ENCODE measurements at places on chromosomes 12 and 14.

DNA sequence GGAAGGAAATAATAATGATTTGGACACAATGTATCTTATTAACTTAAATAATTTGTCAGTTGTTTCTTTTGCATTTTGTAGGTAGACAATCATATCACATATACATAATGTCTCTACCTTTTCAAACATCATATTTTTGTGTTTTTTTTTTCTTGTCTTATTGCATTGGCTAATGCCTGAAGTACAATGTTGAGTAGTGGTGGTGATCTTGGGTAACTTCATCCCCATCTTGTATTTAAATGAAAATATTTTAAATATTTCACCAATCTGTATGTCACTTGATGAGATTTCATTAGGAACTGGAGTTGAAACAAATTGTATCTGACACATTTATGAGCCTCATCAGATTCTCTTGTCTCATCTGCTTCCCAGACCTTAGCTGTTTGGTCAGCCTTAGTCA is 109.7 kb upstream of the LHX5 start:
- no peak for DNase-seq

DNA sequence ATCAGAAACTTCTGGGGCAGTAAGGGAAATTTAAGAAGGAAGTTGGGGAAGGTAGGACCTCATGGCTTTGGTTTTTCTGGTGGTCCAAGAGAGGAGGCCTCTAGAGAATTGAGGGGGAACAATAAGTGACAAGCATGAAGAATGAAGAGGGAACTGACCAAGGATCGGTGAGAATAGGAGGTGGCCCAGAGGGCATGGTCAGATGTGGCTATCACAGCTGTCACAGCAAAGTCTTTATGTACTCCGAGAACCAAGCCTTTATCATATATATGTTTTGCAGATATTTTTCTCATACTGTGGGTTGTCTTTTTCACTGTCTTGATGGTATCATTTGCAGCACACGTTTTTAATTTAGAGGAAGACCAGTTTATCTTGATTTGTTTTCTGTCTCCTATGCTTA is 64.3 kb downstream of the PPP2R5C start:
- DNase-seq, result no peak

GRCh38 chr12:14157088-14157747 is 175.8 kb upstream of the GRIN2B start:
- DNase-seq, result no peak

- DNase-seq, result no peak
These were observed 11.1 kb downstream of the SVOP start for GRCh38 chr12:109009766-109010165.

- no peak for DNase-seq
These were observed 37.3 kb upstream of the TBPL2 start for GRCh38 chr14:55477680-55478079.

GRCh38 chr12:123064885-123065619 is 84.6 kb downstream of the ARL6IP4 start:
- no peak for DNase-seq

- DNase-seq, result no peak
These were observed 277.7 kb downstream of the TMTC2 start for GRCh38 chr12:82964446-82964845.

DNA sequence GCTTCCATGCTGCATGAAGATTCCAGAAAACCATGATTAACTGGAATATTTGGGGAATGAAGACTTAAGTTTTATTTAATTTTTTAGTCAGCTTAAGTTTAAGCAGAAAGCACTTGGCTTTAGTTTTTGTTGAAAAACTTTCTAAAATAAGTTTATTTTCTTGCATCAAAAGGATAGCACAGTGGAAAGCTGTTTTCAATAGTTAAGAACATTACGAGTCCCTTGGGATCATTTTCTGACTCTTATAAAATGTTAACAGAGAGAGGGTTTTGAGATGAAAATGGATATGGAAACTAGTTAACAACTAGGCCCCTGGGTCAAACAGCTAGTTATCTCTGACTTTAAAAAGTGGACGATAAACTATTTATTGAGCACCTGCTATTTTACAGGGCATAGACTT is 181.9 kb upstream of the SLC38A2 start:
- DNase-seq, result no peak

DNA sequence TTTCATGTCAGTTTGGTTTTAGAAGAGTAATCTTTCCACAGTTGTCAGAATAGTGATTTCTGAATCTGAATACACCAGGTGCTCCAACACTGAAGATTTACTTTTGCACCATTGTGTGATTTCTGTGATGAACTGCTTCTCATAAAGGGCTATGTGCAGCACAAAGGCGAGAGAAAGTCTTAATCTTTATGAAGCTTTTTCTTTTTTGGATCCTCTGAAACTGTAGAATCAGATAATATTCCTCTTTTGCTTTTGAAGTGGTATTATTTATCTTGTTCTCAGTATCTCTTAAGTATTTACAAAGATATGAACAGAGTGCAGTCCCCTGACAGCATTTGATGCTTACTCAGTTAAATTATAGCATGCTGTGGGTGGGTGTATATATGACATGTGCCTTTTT is 207.8 kb downstream of the NAV3 start:
- no peak for DNase-seq

DNA sequence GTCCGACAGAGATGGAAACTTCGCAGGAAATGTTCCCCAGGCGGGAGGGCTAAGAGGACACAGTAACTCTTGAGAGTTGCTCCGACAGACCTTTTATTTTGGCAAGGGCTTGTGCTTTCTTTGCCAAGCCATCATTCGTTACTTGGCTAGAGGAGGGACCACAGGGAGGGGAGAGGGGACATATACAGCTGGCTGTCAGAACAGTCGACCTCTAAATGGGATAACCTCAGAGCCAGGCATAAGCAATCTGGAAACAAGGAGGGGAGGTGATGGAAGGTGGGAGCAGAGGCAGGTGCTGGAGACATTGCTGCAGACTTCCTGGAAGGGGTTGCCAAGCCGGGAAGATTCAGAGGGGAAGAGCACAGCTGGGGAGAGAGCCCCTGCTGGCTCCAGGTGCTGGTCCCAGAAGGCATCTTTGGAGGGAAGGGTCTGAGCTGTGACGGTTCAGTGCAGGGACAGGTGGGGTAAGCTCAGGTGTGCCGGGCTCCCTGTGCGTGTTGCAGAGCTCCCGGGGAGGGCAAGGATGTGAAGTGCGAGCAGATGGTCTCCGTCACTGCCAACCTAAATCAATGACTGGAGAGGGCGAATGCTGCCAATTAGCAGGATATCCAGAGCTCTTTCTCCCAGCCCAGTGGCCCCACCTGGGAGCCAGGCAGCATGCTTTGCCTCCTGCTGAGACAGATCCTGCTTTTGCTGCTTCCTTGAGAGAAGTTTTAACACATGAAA is 50.1 kb downstream of the CHST11 start:
- no peak for DNase-seq

DNA sequence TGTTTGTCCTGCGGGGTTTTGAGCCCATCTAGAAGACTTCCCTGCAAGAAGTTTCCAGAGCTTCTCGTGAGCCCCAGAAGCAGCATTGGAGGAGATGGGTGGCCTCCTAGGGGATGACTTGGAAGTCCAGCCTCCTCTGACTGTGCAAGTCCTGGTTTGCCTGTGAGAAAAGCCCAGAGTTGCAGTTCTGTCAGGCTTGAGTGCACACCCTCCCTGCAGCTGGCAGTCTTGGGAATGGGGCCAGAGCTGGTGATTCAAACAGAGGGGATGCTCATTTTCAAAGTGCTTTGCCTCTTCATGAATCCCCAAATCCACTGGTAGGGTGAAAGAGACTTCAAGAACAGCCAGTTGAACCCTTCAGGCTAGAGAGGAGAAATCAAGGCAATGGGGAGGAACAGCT is 3.9 kb upstream of the PPP1R1A start:
- no peak for DNase-seq

- DNase-seq, result peak; percentile 64
These were observed at the start of gene ZDHHC22 for GRCh38 chr14:77141214-77142004. TSS of gene ZDHHC22 (minus strand) at chr14:77141791. CDS start at chr14:77139738, 2,053 bp downstream.

DNA sequence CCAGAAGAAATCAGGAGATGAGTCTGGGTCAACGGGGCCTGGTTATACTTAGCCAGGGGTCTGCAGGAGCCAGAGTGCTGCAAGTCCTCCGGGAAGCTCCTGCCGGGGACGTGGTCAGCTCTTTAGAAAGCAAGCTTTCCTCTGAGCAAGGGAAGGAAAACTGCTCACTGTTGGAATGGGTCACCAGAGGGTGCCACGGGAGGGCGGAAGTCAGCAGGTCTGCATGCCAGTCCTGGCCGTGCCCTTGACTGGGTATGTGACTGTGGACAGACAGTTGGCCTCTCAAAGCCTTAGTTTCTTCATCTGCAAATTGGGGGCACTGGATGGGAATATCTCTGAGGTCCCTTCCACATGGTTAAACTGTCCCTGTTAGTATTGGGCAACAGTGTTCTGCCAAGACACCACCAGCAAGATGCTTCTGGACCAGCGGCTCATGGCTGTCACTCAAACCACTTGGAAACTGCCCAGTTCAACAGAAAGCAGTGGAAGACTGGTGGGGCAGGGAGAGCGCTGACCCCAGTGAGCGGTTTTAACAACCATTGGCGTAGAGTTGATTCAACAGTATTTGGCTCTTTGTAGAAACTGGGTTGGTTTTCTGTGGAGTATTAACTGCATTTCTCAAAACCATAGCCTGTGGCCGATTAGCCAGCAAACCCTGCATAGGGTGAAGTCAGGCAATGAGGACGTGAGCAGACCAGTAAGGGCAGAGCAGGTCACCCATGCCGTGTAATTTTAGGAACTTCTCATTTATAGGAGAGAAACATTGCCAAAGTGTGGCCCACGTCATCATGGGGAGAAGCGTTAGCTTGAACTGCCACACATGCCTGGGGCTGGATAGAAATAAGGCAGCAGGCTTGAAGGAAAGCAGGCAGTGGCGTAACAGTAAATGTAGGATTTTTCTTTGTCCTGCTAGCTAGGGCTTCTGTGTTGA is 163.9 kb upstream of the PRMT8 start:
- DNase-seq, result no peak

DNA sequence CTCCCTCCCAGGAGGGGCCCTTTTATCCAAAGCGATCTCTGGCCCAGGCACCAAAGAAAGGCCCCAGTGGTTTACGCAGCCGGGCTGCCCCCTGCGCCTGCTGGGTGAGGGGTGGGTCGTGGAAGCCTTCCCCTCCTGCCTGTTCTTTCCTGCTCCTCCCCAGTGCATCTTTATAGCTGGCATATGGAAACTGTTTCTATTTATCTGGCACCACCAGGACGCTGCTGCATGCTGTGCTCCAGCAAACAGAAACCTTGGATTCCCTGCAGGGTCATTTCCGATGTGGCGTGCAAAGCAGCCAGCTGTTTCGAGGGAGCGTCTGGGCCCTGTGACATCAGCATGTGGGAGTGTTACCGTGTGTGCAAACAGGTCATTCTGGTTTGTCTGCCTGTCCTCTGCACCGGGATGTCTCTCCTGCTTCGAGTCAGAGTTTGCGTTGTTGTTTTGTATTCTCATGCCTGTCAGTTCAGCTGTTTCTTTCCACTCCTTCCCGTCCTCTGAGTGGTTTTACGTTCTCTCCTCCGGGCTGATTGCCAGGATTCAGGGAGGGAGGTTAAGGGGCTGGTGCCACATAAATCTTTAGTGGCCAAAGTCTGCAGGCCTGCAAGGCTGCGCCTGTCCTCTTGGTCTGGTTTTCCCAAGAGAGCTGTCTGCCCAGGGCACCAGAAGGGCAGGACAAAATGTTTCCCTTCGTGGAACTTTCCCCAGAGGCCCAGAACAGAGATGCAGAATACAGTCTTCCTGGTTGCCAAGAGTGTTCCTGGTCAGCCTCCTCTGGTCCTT is 24.6 kb downstream of the TPCN1 start:
- peak; percentile 83 for DNase-seq

- DNase-seq, result no peak
These were observed 2.5 kb downstream of the PPP1R3E start for GRCh38 chr14:23299986-23300686.

GRCh38 chr12:95730457-95730856 is 60.1 kb downstream of the NTN4 start:
- no peak for DNase-seq

DNA sequence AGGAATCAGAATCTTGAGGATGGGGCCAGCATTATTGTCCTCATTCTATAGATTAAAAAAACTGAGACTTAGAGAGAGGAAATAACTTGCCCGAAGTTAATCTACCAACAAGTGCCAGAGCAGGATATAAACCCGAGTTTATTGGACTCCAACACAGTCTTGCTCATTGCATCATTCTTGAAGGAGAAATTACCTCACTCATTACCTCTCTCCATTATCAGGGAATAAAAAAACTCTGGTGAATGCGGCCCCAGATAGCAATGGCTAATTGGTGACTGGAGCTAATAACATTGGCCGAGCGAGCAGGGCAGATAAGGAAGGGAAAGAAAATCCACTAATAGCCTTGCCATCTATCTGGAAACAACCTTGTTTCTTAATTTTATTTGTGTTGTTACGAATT is 24.7 kb upstream of the TMED10 start:
- no peak for DNase-seq

- DNase-seq, result peak; percentile 95
These were observed at the start of gene EP400 for GRCh38 chr12:131949431-131950181. TSS of gene EP400 (plus strand) at chr12:131949942. CDS start at chr12:131960620, 10,678 bp downstream.

DNA sequence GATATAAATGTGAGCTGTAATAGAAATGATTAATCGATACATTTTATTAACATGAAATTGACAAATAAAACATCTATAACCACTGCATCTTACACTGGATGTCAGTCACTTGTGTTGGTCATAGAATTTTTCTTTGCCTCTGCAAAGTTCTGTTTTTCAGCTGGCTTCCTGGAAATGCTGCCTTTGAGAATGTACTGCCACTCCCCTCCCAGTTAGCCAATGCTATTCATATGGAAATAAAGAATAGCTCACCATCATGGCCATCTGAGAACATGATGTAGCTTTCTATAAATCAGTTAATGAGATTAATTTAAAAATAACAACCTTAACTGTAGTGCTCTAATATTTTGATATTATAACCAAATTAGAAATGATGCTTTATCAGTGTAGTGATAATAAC is 41.1 kb downstream of the SLCO1B1 start:
- DNase-seq, result no peak

- DNase-seq, result peak; percentile 87
These were observed 37.6 kb upstream of the BCL2L14 start for GRCh38 chr12:12032851-12033797.

- peak; percentile 68 for DNase-seq
These were observed 142.8 kb downstream of the SCARB1 start for GRCh38 chr12:124720681-124721500.

GRCh38 chr14:23544511-23545447 is 6.8 kb downstream of the ZFHX2 start:
- DNase-seq, result no peak

GRCh38 chr12:563250-563781 is 99.9 kb downstream of the NINJ2 start:
- DNase-seq, result no peak

- DNase-seq, result no peak
These were observed 70.6 kb downstream of the KCNK10 start for GRCh38 chr14:88252498-88252897.

GRCh38 chr12:68377881-68378280 is 45.7 kb upstream of the MDM1 start:
- no peak for DNase-seq

DNA sequence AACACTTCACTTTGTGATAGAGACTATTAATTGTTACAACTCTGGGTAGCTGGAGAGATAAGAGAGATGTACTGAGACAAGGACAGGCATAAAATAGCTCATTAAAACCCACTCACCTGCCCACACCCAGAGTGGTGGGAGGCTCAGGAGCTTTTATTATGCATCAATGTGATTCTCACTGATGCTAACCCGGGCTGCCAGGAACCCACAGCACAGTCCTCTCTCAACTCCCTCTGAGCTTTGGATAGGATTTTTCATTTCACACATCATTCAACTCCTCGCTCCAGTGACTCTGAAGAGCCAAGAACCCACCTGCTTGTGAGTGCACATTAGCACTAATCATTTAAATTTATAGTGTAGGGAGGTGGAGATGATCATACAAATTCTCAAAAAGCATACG is 827.9 kb downstream of the FLRT2 start:
- no peak for DNase-seq
